ENCODE measurements at places on chromosomes 1 and 21.

DNA sequence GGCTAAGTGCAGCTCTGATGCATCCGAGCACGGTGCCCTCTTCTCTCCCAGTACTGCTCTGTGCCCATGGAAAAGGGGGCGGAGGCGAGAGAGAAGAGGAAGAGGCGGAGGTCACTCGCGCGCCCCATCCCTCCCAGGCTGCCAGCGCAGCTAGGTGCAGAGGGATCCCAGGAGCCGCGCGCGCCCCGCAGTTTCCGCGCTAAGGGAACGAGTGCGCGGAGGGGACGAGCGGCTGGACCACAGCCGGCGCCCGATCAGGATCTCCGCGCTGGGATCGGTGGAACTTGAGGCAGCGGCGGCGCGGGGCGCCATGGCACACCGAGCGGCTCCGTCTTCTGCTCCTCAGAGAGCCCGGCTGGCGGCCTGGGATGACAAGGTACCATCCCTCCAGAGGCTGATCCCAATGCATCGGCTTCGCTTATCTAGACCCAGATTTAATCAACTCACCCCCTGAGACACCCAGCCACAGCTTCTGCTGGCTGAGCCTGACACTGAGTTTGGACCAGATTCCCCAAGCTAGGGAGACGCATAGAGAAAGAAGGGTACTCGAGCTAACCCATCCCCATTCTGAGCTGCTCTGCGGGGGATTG lies at the start of gene PTGFR:
TSS of gene PTGFR (plus strand) at position 114 of the 590 bp plus-strand sequence. CDS start 1,770 bp downstream, outside the sequence.
- DNase-seq, result no peak

- DNase-seq, result peak; percentile 9
Observed at GRCh38 chr1:7207875-7208646, 422.8 kb downstream of the CAMTA1 start.

DNA sequence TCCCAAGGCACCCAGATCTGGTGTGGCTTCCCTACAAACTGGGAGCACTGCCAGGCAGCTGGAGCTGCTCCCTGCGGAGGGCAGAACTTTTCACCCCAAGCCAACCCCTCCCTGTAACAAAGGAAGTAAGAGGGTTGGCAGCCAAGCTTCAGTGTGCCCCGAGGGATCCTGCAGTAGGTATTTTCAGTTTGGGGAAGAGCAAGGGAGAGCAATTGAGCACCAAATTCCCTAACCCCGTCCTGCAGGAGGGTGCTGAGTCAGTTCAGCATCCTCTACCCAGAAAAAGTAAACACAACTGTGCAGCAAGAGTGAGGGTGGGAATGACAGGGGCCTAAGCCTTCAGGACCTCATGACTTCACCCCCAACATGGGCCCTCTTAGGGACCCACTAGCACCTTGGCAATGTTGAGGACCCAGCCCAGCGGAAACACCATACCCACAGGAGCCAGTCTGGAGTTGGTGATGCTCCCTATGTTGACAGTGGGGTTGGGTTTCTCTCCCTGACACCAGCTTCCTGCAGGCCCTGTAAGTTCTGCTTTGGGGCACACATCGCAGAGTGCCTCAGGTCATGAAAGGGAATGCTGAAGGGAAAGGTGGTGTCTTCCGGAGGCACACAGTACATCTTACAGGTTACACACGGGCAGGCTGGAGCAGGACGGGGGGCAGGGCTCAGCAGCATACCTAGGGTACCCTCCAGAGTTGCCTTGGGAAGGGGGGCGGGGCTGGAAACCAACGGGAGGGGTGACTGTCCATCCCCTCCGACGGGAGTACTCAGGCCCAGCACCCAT lies 14.8 kb downstream of the SH3BP5L start:
- DNase-seq, result no peak

DNA sequence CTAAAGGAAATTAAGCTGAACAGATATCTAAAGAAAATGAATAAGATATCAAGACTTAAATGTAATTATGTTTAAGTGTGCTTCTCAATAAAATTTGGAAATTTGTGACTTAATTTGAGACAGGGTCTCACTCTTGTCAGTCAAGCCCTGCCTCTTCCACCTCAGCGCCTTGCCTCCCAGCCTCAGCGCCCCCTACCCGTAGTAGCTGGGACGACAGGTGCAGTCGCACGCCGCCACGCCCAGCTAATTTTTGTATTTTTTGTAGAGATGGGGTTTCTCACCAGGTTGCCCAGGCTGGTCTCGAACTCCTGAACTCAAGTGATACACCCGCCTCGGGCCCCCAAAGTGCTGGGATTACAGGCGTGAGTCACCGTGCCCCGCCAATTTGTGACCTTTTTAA lies 117.0 kb downstream of the CLEC20A start:
- DNase-seq, result no peak

GRCh38 chr21:27301220-27301619 lies 334.3 kb upstream of the ADAMTS5 start:
- no peak for DNase-seq

DNA sequence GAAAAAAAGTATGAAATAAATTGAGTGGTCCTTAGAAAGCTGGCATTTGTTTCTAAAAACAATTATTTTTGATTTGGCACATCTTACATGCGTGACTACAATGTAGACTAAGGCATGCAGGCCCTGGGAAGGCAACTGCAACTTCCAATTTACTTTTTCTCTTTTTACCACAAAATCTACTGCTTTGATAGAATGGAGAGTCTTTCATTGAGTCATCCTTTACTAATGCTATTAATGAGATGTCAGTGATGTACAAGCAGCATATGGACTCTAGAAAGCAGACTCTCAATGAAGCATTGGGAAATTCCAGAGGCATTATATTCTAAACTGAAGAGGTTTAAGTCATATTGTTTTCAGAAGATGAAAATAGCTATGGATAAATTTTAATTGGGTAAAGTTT lies 29.6 kb upstream of the PRRX1 start:
- no peak for DNase-seq

DNA sequence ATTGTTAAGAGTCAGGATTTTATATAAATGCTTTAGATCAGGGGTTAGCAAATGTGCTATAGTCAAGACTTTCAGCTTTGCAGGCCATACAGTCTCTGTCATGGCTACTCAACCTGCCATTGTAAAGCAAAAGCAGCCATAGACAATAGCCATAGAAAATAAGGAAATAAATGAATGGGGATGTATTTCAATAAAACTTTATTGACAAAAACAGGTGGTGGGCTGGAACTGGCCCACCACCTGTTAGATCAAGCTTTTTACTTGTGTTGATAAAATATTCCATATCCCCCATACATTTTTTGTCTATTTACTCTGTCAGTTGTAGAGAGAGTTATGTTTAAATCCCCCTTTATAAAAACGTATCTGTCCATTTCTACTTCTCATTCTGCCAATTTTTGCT lies 98.9 kb downstream of the HIVEP3 start:
- no peak for DNase-seq

- no peak for DNase-seq
Observed at GRCh38 chr1:223401873-223402789, 8.9 kb downstream of the CCDC185 start.

GRCh38 chr1:116759636-116760035 lies 5.4 kb downstream of the CD2 start:
- no peak for DNase-seq

- no peak for DNase-seq
Observed at GRCh38 chr1:47431534-47431933, 6.3 kb upstream of the FOXD2 start.

- DNase-seq, result no peak
Observed at GRCh38 chr1:14778898-14779865, 180.7 kb downstream of the KAZN start.
